Mesenteric fat pad (tissue), 1 donor: ENCODE measurements at places on chromosomes 12 and 14.
A peak's percentile ranks its signal among the peaks of the same experiment; 100 is the strongest.

DNA sequence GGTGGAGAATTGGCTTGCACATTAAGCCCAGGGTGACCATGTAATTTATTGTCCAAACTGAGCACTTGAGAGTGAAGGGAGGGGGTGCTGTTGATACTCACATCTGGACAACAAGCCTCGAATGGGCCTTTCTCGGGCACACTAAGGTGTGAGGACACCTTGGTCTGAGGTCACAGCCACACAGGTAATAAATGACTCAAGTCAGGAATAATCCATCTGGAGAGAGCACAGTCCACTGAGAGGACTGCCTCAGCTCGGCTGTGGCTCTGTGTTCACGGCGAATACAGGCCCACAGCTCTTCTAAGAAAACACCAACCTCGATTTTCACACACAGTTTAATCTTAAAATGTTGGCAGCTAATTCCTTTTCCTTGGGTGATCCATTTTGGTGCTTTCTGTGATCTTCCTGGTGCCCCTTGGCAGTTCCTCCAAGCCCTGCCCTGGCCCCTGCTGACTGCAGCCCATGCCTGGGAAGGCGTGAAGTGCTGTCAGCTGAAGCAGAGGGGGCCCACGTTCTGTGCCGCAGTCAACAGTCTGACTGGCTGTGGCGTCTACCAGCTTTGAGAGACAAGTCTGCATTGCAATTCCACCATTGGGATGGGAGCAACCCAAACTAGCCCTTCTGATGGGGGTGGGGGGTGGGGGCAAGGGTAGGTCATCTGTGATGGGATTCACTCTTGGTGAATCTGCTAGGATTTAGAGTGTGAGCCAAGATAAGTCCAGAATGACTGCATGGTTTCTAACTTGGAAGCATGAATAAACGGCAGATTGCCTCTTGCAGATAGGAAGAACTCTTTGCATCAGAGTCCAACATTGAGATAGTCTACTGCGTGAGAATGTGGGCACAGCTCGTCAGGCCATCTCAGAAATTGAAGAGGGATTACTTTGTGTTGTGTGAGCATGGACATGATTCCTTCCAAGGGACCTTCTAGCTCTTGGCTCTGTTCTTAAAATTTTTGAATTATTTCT is 42.8 kb downstream of the ZNF664 start:
- no peak for DNase-seq

- no peak for DNase-seq
Observed at GRCh38 chr12:88970740-88971139, 381.6 kb downstream of the DUSP6 start.

GRCh38 chr14:59332727-59333126 is 132.5 kb downstream of the GPR135 start:
- DNase-seq: no peak

DNA sequence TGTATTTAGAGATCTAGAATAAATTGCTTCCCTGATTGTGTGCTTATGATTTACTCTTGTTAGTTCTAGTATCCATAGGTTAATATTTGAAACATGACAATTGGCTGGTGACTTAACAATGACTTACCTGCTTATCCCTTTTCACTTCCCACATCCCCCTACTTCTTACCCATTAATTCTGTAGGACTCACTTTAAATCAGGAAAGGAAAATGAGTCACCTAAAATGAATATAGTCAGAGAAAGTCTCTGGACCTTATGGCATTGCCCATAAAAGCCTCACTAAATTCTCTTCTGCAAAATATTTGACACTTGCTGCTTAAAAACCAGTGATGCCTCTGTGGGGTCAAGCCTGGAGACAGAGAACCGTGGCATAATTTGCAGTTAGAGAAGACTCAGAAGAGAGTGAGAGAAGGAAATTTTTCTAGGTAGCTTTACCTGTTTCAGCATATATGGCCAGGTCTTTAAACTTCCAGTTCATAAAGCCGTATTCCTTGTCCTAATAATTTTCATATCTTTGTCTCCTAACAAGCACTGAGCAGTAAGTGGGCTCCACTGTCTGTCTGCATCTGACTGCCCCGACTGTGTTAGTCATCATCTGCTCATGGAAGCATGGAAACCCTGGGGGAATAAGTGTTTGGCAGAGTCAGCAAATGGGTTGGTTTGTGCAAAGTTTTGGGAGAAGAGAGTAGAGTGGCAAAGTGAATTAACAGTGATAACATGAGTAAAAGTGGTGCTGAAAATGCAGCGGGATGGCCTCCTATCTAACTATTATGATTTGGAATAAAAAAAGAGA is 294.4 kb downstream of the AKAP6 start:
- no peak for DNase-seq

- DNase-seq: no peak
Observed at GRCh38 chr14:86012461-86012860, 482.5 kb downstream of the FLRT2 start.

- peak; percentile 88 for DNase-seq
Observed at GRCh38 chr14:66508846-66509621, 1.1 kb downstream of the GPHN start.
